Common myeloid progenitor, CD34-positive (primary cell): ENCODE measurements at places on chromosomes 4 and X.
A peak's percentile ranks its signal among the peaks of the same experiment; 100 is the strongest.

DNA sequence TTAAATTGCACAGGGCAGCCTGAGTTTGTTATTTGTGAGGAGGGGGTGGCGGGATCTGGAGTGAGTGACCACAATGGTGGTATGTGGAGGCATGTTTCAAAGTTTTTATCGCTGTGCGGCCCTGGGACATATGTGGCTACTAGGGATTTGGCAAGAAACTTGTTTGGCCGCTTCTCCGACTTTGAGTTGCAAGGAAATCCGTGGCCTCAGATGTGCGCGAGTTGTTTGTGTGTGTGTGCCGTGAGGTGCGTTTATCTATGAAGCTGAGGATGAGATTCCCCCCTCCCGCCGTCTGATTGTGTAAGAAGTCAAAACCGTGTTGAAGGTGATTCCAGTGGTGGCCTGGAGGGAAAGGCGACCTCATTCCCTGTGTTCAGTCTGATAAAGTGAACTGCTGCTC is 1.4 kb downstream of the JADE3 start:
- DNase-seq = peak; percentile 12

- no peak for DNase-seq
These were observed 92.6 kb downstream of the TSPAN5 start for GRCh38 chr4:98565681-98566301.

DNA sequence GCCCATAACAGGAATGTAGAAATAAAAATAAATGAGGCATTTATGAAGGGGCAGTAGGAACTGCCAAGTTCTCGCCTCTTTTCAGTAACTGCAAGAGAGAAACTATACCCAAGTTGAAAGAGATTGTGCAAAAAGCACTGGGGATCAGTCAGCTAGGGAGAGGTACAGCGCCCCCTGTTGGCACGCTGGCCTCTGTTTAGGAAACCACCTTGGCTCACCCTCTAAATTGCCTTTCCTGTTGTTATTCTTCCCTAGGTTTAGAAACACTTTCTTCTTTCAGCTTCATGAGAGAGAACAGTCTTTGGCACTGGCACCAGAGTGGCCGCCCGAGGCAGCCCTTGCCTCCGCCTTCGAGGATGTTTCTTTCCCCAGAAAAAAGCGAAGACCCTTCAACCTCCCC is 348.5 kb downstream of the MID1IP1 start:
- peak; percentile 68 for DNase-seq

DNA sequence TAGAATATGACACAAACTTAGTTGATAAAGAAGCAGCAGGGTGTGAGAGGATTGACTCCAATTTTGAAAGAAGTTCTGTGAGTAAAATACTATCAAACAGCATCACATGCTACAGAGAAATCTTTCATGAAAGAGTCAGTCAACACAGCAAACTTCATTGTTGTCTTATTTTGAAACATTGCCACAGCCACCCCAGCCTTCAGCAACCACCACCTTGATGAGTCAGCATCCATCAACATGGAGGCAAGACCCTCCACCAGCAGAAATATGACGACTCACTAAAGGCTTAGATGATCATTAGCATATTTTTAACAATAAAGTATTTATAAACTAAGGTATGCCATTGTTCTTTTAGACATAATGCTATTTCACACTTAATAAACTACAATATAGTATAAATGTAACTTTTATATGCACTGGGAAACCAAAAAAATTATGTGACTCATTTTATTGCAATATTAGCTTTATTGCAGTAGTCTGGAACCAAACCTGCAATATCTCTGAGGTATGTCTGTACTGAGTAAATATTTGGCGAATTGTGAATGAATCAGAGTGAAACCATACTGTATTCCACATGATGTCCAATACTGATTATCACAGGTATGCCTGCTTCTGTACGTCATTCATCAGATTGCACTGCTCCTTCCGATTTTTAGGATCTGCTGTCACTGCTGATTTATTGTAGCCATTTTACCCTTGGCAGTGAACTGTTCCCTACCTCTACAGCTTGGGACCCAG is 11.6 kb downstream of the FRMPD4 start:
- DNase-seq = no peak

DNA sequence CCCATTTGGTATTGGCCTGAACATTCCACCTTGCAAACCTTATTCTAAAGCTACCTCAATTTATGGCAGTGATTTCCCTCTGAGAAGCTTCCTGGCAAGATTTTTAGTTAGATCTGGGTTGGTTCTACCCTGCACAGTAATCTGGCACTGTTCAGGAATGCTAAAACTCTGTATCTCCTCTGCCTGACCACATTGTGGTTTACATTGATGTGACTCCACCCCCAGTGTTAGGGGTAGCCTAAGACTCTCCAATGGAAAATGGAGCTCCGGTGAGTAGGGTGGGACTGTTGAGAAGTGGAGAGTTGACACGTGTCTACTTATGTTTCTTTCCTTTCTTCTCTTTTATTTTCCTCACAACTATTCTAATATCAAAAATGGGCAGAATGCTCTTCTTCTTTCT is 45.4 kb downstream of the BMPR1B start:
- DNase-seq = no peak

DNA sequence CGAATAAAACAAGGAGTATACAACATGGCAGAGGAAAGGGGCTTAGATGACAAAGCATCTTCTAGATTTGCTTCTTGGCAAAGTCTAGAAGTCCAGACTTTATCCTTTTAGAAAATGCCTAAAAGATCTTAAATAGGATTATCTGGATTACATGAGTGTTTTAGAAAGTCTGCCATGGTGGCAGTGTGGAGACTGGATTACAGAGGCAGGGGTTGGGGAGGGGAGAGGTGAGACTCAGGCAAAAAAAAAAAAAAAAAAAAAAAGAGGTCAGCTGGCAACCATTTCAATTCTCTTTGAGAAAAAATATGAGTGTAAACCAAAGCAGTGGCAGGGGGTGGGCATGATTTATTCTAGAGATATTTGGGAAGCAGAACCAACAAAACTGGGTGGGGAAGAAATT is 17.4 kb downstream of the ZNF827 start:
- no peak for DNase-seq

DNA sequence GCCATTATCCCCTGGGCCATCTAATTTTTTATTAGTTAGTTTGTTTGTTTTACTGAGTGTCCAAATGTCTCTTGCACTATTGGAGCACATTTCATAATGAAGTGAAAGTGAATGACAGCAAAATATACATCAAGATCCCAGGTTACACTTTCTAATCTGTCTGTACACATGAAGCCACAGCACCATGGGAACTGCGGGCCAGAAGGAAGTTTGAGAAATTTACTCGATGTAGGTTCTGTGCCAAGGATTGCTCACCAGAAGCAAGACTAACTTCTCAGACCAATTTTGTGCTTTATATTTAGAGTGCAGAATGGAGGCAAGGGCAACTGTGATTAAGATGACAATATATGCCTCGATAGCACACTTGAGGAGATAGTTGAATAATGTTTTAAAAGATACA is 258.0 kb downstream of the COL25A1 start:
- peak; percentile 53 for DNase-seq

DNA sequence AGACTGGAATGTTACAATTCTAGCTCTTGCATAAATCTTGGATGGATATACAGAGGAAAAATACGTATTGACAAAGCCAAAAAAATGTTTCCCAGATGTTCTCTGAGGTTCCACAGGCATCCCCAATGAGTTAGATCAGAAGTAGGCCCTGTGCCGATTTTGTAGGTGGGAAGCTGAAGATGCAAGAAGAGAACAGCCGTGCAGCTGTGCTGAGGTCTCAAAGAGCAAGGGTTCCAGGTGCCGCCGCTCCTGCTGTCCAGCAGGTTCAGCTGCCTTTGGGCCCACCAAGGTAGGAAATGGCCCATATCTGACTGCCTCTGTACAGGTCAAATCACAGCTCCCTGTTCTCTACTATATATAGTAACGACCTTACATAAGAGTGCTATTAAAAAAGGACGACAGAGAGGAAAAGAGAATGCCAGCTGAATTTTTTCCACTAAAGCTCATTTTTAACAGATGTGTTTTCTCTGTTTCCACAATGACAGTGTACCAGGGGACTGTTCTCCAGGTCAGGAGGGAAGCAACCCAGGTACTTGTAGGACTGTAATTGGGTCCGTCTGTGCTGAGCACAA is 155.6 kb downstream of the CBR4 start:
- DNase-seq = no peak

DNA sequence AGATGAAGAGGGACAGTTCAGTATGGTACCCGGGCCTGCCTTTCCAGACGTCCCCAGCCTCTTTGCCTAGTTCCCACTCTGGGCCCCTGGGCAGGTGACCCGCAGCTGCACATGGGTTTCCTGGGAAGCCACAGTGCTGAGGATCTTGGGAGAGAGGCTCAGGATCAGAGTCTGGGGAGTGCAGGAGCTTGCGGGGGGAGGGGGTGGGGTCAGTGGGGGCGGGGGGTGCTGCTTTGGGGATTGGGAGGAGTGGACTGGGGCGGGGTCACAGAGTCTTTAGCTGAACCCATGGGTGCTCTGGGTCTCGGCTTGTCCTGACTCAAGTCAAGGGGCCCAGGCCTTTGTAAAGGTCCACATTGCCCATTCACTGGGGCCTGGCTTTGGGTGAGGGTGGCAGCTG is 63.6 kb downstream of the TBL1X start:
- no peak for DNase-seq

- no peak for DNase-seq
These were observed 27.7 kb upstream of the MOB1B start for GRCh38 chr4:70874268-70875156.

GRCh38 chr4:29867412-29867811 is 852.8 kb upstream of the PCDH7 start:
- no peak for DNase-seq

DNA sequence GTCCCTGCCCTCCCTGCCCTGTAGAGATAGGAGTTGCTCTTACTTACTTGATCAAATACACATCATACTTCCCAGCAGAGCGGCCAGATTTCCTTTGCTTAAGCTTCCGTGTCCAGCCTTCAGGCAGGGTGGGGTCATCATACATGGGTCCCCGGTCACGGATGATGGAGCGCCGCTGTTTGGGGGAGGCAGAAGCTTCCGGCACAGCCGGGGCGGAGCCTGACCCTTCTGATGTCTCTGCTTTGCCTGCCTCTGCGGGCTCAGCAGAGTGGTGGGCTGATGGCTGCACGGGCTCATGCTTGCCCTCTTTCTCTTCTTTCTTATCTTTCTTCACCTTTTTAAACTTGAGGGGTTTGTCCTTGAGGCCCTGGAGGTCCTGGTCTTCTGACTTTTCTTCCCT is 12.5 kb upstream of the IRAK1 start:
- DNase-seq = no peak

- DNase-seq = no peak
These were observed 809.0 kb downstream of the FAT4 start for GRCh38 chr4:126123611-126124325.
